ENCODE measurements at places on chromosomes 7 and 10.

DNA sequence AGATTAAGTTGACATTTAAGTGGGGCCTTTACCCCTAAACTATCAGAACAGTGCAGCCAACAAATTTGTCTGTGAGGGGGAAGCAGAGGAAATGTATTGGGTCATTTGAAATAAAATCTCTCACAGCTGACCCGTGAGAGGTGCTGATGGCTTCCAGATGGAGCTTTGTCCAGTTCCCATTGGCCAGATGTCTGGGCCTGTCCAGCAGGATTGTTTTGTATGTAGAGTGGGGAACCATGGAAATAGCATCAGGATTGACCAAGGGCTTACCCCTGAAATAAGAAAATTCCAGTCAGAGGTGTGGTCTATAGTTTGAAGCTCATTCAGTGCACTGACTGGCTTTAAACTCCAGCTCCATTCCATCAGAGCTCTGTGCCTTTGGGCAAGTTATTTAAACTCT lies 50.6 kb downstream of the INHBA start:
- DNase-seq: no peak

DNA sequence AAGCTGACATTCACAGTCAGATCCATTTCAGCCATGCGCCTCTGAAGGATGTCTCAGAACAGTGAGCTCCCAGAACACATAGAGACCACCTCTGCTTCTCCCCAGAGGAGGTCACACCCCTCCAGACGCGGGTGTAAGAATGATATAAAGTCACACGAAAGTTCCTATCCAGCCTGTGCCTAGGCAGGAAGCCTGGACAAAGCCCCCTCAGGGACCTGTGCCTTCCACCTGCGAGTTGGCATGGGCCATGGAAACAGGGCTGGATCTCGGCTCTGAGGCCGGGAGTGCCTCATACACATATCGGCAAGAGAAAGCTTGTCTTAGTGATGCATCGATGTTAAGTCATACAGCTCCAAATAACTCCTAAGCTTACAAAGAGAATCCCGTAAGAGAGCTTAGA lies 5.0 kb downstream of the VIPR2 start:
- no peak for DNase-seq

GRCh38 chr7:130242198-130243014 lies 24.3 kb upstream of the CPA2 start:
- DNase-seq: peak; percentile 38

DNA sequence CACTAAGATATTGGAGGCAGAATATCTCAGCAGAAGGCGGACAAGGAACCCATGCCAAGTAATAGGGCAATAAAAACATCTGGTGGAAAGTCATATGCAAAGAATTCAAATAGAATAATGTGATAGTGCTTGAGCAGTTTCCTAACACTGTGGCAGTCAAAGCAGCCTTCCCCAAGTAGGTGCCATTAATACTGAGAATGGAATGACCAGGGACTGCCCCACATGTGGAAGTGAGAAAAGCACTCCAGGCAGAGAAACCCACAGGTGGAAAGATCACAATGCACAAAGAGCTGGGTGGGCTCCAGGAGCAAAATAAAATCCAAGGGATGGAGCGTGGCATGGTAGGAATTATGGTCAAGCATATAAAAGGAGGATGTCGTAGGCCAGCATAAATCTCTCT lies 64.4 kb upstream of the NME8 start:
- no peak for DNase-seq

DNA sequence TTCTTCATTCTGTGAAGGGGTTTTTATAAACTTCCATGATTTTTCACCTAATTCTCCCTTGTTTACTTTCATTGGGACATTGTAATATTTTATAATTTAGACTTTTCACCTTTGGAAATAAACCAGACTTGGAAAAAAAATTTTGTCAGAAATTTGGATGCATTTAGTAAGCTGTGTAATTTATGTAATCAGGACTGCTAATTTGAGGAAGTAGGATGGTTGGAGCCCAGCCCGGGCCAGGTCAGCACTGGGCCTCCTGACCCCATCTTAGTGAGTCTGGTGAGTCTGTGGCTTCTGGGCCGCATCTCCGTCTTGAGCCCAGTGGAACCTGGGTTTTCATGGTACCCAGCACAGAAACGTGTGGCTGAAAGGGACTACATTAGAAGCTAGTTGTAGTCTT lies 27.6 kb upstream of the ZNF32 start:
- no peak for DNase-seq

DNA sequence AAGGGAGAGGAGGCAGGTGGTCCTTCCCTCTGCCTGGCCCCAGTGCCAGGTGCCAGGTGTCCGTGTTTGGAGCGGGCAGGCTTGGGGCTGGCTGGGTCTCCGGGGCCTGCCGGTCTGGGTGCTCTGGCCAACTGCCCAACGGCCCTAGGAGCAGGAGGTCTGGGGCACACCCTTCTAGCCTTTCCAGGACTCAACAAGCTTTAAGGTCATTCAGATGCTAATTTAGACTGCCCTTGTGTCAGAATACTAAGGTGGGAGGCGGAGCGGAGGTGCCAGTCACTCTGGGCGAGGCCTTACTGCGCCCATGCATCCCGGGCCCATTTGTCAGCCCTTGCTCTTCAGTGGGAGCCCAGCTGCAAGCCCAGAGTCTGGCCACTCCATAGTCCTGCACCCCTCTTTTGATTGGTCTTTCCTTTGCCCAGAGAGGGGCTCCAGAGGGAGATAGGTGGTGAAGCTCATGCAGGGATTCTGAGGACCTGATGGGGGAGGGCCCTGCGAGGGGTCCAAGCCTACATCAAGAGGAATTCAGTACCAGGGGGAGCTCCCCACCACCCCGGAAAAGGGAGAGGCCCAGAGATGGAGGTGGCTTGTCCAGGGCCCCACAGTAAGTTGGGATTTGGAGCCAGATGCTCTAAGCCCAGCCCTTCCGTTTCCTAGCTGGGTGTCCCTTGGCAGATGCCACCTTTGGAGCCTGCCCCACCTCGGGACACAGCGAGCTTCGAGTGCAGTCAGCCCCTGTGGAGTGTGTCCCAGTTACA lies 1.3 kb downstream of the PGAM2 start:
- no peak for DNase-seq

GRCh38 chr10:127492607-127493250 lies 56.4 kb upstream of the NPS start:
- DNase-seq: no peak

DNA sequence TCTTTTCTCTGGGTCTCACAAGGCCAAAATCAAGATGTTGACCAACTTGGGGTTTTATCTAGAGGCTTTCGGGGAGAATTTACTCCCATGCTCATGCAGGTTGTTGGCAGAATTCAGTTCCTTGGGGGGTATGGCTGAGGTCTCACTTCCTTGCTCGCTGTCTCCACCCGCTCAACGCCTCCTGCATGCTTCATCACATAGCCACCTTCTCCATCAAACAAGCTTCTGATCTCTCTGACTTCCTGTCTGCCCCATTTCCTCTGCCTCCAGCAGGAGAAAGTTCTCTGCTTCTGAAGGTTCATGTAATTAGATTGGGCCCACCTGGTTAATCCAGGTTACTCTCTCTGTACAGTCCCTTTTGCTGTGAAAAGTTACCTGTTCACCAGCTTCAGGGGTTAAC lies 179.1 kb upstream of the FZD1 start:
- peak; percentile 3 for DNase-seq

DNA sequence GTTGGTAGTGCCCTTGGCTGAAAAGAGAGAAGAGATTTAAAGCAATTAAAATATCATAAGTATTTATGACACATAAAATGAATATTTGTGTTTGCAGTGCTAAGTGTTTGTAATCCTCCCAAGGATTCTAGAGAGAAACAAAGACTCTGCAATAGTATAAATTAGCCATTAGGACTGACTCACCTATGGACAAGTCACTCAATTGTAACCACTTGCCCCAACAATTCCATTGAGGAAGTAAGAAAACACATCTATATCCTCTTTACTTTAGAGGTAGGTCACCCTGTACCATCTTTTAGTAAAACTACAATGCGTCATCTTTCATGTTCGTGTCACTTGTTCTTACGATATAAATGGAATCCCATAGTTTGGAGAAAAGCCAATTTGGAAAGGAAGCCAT lies 85.7 kb upstream of the INHBA start:
- DNase-seq: no peak

DNA sequence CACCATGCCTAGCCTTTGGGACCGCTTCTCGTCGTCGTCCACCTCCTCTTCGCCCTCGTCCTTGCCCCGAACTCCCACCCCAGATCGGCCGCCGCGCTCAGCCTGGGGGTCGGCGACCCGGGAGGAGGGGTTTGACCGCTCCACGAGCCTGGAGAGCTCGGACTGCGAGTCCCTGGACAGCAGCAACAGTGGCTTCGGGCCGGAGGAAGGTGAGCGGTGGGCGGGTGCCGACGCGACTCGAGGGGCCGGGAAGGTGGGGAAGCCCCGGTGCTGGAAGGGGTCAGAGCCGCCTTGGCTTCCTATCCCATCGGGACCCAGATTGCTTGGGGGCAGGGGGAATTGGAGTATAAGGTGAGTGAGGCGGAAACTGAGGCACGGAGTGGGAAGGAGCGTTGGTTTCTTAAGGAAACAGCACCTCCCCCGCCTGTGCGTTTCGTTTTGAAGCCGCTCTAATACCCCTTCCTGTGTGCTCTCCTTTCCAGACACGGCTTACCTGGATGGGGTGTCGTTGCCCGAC lies 547 bp downstream of the DDIT4 start:
- DNase-seq: no peak

DNA sequence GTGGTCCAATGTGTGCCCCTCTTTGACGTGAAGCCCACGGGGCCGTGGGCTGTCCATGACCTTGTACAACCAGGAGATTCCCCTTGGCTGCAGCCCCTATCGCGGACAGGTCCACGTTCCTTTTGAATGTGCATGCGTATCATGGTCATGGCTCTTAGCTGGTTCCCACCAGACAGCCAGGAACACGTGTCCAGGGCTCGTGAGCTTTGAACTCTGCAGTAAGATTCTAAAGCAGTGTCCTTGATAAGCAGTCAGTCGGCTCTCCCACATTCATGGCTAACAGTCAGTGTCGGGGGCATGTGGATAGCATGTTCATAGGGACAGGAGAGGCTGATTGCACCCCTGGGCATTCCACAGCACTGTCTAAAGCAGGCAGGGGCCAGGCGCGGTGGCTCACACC lies 75.9 kb upstream of the SH2B2 start:
- no peak for DNase-seq

DNA sequence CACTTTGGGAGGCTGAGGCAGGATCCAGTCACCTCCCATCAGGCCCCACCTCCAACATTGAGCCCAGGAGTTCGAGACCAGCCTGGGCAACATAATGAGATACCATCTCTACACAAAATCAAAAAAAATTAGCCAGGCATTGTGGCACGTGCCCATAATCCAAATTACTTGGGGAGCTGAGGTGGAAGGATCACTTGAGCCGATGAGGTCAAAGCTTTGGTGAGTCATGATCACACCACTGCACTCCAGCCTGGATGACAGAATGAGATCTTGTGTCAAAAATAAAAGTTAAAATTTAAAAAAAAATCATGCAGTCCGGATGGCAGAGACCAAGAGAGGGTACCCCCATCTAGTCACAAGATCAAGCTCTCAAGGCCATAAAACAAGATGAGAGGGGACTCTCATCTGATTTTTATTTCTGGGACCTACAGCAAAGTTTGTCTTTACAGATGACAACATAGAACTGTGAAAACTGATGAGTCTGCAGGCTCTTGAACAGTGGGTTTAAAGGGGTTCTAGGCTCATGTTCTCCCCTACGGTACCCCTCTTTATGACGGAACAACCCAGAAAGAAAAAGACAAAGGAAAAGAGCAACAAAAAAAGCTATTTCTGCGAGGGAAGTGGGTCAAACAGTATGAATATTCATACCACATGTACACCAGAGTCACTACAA lies 28.9 kb upstream of the CREB3L2 start:
- no peak for DNase-seq

GRCh38 chr7:158325530-158326381 lies 261.9 kb downstream of the PTPRN2 start:
- no peak for DNase-seq

GRCh38 chr7:71290452-71290851 lies 158.5 kb downstream of the GALNT17 start:
- no peak for DNase-seq

- DNase-seq: no peak
These were observed 156.3 kb downstream of the ZNF248 start for GRCh38 chr10:37700886-37701780.

DNA sequence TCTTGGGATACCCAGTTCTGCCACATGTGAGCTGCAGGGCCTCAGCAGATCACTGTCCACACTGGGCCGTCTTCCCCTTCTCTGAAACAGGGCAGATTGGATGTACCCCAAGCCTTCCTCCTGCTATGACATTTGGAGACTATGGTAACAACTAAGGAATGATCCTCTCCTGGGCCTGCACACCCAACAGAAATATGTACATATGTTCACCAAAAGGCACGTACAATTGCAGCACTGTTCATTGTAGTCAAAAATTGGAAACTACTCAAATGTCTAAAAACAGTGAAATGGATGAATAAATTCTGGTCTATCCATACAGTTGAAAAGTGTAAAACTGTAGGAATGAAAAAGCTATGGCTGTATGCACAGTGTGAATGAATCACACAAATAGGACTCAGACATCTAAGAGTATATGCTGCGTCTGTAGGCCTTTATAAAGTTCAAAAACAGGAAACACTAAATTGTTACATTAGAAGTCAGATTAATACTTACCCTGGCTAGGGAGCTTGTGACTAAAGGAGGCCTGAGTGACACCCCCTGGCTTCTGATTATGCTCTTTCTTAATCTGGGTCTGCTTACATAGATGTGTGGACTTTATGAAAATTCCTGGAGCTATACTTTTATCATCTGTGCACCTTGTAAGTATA lies 16.1 kb upstream of the XPNPEP1 start:
- DNase-seq: no peak

DNA sequence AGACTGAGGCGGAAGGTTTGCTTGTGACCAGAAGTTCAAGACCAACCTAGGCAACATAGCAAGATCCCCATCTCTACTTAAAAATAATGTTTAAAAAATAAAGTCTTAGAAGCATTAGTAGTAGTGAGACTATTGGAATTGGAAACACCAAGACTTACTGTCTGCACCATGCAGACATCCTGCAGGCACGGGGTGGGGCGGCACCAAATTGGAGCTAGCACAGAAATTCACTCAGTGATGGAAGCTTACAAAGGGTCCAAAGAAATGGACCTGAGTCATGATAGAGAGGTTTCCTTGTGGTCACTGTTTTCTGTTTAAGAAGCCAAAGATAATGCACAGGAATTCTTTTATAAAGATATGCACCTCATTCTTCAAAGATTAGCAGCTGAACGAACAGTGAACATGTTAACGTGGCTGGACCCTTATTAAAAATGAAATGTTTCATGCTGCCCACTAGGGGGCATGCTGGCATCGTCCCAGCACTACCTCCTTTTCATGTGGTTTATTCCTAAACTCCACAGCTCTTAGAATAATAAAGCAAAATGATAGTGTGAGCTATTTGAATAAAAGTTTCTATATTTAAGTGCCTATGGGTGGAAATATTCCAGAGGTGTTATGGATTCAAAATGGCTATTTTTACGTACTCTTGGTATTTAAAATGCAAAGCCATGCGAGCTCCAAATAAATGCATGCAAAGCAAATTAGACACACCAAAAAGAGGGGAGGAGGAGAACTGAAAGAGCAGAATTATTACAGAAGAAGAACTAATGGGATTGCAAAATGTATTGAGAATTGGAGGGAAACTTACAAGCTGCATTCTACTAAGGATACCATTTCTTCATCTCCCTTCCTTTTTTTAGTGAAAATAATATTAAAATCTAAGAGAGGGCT lies 28.6 kb downstream of the PDSS1 start:
- DNase-seq: peak; percentile 57

- DNase-seq: no peak
These were observed 30.6 kb upstream of the CSTF2T start for GRCh38 chr10:51729822-51730555.

GRCh38 chr7:87148332-87148955 lies 3.8 kb upstream of the DMTF1 start:
- DNase-seq: peak; percentile 40

GRCh38 chr10:69107699-69108098 lies 16.3 kb upstream of the VPS26A start:
- DNase-seq: peak; percentile 42

Data from CD4-positive, alpha-beta T cell treated with Interleukin-10 for 1 hour (primary cell).